ENCODE measurements at places on chromosomes 3 and 15.

GRCh38 chr3:65963787-65964677 lies 74.7 kb downstream of the MAGI1 start:
- DNase-seq, result no peak

- DNase-seq, result no peak
These were observed 646.0 kb downstream of the TUSC7 start for GRCh38 chr3:117355566-117355965.

DNA sequence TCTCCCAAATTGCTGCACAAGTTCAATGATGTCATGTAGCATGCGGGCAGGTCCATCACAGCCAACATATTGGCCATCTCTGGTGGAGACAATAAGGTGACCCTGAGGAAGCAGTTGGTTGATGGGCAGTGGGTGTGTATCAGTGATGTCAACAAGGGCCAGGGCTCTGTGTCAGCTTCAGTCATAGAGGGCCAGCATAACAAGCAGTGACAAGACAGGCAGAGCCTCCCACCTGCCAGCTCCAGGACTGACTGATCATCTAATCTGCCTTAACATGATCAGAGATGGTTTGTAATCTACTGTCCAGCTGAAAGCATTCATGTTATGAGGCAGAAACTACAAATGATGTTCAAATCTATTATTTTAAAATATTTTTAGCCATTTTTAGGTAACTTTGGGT lies 62.3 kb downstream of the GLB1 start:
- no peak for DNase-seq

GRCh38 chr15:47296881-47297280 lies 420.4 kb upstream of the SEMA6D start:
- no peak for DNase-seq

DNA sequence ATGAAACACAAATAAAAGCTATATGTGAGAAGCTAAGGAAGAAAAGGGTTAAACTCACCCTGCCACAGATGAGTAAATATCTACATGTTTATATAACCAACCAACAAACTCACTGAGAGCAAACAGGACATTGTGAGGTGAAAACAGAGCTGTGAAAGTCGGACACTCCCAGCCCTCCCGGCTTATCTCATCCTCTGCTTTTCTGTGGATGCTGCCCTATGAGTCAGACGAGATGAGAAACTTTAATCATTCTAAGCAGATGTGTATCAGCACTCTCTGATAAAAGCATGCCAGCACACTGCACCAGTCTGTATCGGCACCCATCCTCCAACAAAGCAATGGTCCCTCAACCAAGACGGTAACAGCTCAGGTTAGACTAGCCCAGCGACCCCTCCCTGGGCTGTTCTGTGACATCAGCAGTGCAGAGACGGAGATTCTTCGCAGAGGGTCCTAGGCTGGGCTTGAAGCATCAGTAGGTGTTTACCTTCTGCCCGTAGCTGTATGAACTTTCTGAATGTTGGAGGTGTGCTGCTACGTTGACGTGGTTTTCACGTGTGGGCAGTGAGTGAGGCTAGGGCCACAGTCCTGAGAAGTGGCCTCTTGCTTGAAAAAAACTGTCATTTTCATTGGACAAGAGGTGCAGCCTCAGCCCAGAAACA lies 119.8 kb upstream of the ALDH1A3 start:
- DNase-seq, result no peak

DNA sequence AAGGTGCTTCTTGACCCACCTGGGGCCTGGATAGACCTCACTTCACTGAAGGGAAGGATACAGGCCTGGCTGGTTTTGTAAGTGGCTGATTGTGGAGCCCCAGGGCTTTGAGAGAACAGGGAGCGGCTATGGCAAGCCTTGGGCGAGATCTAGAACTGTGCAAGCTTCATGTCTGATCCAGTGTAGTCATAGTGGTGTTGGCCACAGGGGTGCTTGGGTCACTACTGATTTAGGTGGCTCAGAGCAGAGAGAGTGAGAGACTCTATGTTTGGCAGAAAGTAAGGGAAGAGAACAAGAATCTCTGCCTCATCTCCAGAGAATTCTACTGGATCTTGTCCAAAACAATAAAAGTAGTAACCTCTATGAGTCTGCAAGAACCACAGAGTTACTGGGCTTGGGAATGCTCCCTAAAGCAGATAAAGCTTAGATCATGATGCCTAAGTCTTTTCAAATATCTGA lies 394.2 kb upstream of the EPHA3 start:
- no peak for DNase-seq
